ENCODE measurements at places on chromosomes 4 and X.

GRCh38 chr4:119028296-119028695 is 107.3 kb upstream of the MYOZ2 start:
- DNase-seq: no peak

- no peak for DNase-seq
Measured at GRCh38 chrX:38332505-38332904, 5.2 kb upstream of the RPGR start.

- DNase-seq: no peak
Measured at GRCh38 chr4:123898946-123899666, 502.5 kb downstream of the SPRY1 start.

DNA sequence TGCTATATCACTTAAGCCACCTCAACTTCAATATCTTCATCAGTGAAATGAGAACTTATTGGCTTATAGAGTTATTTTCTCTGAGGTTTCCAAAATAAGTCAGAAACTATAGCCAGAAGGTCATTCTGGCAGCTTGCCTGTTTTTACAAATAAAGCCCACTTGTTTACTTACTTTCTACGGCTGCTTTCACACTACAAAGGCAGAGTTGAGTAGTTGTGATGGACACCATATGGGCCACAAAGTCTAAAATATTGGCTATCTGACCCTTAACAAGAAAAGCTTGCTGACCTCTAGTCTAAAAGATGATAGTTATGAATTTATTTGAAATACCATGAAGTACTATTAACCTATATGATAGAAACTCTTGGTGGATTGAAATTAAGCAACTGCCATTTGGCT is 67.3 kb upstream of the ATOH1 start:
- DNase-seq: no peak

DNA sequence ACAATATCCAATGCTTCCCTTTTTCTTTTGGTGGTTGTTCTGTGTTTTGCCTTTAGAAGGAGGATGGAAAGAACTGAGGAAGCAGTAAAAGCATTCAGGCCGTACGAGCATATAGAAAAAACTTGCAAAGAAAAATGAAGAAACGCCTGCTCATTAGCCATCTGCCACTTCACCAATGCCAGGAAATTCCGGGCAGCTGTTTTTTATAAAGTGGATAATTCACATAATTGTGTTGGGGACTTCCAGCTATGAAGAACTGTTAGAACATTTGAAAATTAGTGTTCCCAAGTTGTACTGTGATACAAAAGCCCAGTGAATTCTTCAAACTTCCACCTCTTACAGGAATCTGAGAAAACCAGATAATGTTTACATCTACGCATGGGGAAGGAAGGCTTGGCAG is 11.7 kb downstream of the RELL1 start:
- no peak for DNase-seq

DNA sequence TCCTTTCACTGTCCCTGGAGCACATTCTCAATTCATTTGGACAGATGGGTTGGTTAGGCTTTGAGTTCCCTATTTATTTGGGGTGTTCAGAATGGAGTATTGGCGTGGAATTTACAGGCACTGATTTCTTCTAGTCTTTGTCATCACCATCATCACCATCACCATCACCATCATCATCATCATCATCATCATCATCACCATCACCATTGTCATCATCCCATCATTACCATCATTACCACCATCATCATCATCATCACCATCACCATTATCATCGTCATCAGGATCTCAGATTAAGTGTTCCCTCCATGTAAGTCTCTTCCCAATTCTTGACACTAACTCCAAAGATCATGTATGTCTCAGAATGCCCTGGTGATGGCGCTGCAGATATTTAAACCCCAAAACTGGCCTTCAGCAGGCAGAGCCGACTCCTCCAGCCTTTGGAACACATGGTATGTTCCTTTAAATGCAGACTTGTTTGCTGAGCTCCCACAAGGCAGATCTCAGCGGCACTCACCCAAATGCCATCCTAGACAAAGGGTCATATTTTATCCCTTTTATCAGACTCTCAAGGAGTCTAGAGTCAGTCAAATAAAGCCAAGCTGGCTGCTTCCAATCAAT is 19.8 kb upstream of the FAM9A start:
- no peak for DNase-seq

Measured in activated CD8-positive, alpha-beta memory T cell treated with anti-CD3 and anti-CD28 coated beads for 24 hours (primary cell).